ENCODE measurements at places on chromosomes 12 and 14. TPM values are rescaled to one million over a fixed set of nuclear protein-coding genes. Genes with fewer than 3 reads are reported as not detected.

- no peak for ATAC-seq
These were observed 36.4 kb downstream of the SAMD4A start for GRCh38 chr14:54603362-54603761.

DNA sequence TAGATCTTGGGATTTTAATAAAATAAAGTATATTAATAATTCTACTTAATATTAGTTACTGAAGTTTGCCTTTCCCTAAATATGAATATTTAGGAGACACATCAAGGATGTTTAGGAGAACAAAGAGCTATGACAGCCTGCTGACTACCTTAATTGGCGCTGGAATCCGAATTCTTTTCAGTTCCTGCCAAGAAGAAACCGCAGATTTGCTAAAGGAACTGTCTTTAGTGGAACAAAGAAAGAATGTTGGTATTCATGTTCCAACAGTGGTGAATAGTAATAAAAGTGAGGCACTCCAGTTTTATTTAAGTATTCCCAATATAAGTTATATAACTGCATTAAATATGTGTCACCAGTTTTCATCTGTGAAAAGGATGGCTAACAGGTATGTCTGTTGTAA, 54.5 kb downstream of the MIS18BP1 start:
- ATAC-seq, result no peak

- no peak for ATAC-seq
These were observed 13.7 kb upstream of the TCTN2 start for GRCh38 chr12:123657211-123657610.

- no peak for ATAC-seq
These were observed 19.7 kb upstream of the IFT81 start for GRCh38 chr12:110104188-110105094.

CYP27B1 gene
- total RNA-seq, result 0.57 TPM

KRT81 gene
- not detected for total RNA-seq

NEDD1 gene
- 29.1 TPM for total RNA-seq

DNA sequence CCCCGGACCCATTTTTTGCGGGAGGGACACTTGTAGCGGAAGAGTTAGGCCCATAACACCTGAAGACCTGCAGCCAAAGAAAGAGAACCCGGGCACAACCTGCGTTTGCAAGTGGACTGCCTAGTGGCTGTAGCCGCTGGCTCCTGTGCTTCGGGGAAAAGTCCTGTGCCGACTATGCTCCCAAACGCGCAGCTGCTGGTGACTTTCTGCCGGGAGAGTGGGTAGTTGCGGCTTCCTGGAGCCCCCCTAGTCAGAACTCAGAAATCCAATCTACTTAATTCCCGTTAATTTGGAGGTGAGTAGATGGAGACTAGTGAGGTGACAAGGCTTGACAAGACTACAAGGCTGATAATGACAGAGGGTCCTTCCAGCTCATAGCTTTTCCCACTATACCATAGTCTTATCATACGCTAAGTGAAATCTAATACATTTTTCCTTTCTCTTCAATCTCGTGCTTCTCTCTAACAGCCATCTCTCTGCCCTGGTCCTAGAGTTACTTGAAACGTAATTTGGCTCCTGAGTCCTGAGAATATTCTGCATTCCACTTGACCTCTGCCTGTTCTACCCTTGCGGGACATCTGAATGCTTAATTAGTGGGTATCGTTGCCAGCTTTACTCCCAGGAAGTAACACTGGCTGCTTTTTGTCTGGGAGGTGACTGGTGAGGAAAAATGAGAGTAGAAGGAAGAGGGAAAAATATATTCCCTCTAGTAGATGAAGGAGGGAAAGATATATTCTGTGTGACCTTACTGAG, 556 bp downstream of the MTHFD1 start:
- peak; percentile 3 for ATAC-seq

GRCh38 chr12:100796621-100797020, 2.0 kb downstream of the ANO4 start:
- no peak for ATAC-seq

GRCh38 chr12:105267711-105268110, 31.7 kb upstream of the APPL2 start:
- ATAC-seq, result no peak

PRIMA1 gene
- 28.8 TPM for total RNA-seq

KRT78 gene
- total RNA-seq, result 0.27 TPM

C12orf56 gene
- total RNA-seq, result not detected

ATF7 gene
- 37.3 TPM for total RNA-seq

DNA sequence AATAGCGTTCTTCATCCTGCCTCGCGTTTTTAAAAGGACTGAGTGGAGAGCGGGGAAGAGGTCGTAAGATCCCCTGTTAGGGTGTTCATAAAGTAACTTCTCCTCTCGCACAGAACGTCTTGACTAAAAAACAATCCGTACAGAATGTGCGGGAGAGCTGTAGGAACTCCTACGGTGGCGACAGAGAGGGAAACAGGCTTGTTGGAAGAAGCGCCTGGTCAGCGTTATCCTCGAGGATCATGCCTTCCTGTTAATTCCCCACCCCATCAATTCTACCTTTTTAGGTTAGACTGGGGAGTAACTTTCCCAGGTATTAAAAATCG, 399 bp upstream of the WASHC4 start:
- ATAC-seq, result peak; percentile 54

EXOC3L4 gene
- total RNA-seq, result 0.40 TPM

All from gastroesophageal sphincter (tissue), 4 donors.